ENCODE measurements at places on chromosomes 7 and 10. TPM values are rescaled to one million over a fixed set of nuclear protein-coding genes. Genes with fewer than 3 reads are reported as not detected.
A peak's percentile ranks its signal among the peaks of the same experiment; 100 is the strongest.

GRCh38 chr10:61163403-61163802, 219.4 kb upstream of the RHOBTB1 start:
- no peaks in the 10 kb centered on the region for H3K27me3 ChIP-seq
- no peak overlapping the region for H3K27ac ChIP-seq
- H3K4me1 ChIP-seq: peaks cover 5% of the 10 kb centered on the region

- no peaks in the 10 kb centered on the region for H3K27me3 ChIP-seq
- H3K36me3 ChIP-seq: no peaks in the 10 kb centered on the region
- H3K27ac ChIP-seq: no peak overlapping the region
- no peaks in the 10 kb centered on the region for H3K4me1 ChIP-seq
Measured at GRCh38 chr10:14093730-14094484, 236.8 kb downstream of the FRMD4A start.

DNA sequence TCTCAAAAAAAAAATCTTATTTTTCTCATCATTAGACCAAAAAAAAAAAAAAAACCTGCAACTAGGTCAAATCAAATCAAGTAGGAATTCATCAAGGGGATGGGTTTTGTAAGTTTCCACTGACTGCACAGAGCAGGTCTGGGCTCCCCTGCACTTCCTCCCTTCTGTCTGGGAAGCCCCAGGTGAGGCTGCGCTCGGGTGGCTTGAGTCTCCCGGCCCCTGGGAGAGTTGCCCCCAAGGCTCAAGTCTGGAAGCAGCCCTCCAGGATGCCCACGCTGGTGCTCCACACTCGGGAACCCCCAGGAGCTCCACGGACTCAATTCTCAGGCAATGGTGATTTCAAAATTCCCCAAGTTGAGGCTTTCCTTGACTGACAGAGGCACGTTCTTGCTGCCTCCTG, 41.7 kb upstream of the RBM33 start:
- H3K27me3 ChIP-seq: peaks cover 8% of the 10 kb centered on the region
- H3K27ac ChIP-seq: no peak overlapping the region
- H3K4me3 ChIP-seq: no peak overlapping the region
- DNase-seq: no peak

GRCh38 chr7:104848138-104848990, 165.6 kb upstream of the KMT2E start:
- no peak overlapping the region for H3K4me3 ChIP-seq
- DNase-seq: peak; percentile 34
- no peaks in the 10 kb centered on the region for H3K36me3 ChIP-seq

DNA sequence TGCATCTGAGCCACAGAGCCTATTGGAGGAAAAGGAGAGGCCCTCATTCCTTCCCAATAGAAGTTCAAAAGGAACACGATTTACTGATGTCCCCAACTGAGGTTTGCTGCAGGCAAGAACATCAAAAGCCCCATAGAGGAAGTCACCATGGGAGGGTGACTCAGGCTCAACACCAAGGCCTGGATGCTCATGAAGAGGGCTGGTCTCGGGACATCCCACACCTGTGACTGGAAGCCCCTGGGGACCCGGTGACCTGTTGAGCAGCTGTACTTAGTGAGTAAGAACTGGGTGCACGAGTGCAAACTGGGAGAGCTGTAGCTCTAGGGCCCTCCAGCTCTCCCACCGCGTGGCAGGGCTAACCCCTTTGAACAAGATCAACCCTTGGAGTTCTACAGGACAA, 38.0 kb downstream of the CYTH3 start:
- H3K4me1 ChIP-seq: peaks cover 6% of the 10 kb centered on the region
- no peak overlapping the region for H3K4me3 ChIP-seq
- no peaks in the 10 kb centered on the region for H3K27me3 ChIP-seq
- no peak for DNase-seq

DNA sequence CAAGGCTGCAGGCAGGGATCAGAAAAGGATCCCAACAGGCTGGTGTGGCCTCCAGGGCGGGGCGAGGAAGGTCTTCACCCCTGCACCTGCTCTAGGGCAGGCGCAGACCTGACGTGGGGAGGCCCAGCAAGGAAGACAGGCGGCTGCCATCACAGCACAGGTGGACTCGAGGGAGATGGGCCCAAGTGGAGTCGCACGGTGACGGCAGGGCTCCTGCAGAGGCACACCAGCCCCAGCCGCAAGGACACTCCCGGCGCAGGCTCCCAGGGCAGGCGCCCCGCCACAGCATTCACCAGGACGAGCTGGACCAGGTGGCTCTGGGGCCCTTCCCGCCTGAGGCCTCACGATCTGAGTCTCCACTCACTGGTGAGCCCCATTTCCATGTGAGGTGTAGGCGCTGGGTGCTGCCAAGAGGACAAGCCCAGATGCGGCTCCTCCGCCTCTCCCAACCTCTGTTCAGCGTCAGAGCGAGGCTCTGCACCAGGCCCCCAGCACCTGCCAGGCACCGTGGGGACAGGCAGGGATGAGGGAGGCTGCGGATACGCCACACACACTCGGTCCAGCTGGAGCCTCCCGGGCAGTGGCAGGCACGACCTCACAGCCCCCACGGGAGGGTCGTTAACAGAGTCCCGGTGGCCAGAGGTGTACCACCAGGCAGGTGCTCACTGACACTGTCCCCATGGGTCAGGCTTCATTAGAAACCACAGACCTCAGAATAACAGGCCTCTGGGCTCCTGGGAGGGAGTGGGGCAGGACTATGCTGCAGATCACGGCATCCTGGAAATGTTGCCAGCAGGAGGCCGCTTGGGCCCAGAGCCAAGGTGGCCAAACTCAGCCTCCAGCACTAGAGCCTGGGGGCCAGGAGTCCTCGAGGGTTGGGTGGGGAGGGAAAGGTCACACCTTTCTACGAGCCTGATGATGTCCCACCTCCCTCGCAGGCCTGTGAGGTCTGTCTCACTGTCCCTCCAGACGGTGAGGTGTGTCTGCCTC, 111.6 kb downstream of the MAD1L1 start:
- H3K27ac ChIP-seq: no peak overlapping the region
- no peak overlapping the region for H3K4me3 ChIP-seq
- peaks cover 9% of the 10 kb centered on the region for H3K4me1 ChIP-seq
- H3K27me3 ChIP-seq: no peaks in the 10 kb centered on the region

DNA sequence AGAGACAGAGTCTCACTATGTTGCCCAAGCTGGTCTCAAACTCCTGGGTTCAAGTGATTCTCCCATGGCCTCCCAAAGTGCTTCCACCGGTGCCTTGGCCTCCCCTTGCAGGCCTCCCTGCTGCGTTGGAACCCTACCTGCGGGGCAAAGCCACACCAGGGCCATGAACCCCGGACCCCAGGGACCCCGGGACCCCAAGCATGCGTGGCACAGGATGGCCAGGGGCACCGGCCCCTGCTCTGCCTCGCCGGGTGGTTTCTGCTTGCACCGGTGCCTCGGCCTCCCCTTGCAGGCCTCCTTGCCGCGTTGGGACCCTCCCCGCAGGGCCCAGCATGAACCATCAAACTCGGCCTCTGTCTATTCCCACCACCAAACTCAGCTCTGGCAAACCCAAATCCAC, 301.0 kb upstream of the NPVF start:
- no peaks in the 10 kb centered on the region for H3K27me3 ChIP-seq
- no peak overlapping the region for H3K27ac ChIP-seq
- DNase-seq: no peak
- no peaks in the 10 kb centered on the region for H3K36me3 ChIP-seq
- no peaks in the 10 kb centered on the region for H3K4me1 ChIP-seq

- no peaks in the 10 kb centered on the region for H3K36me3 ChIP-seq
- no peak overlapping the region for H3K4me3 ChIP-seq
- H3K27ac ChIP-seq: no peak overlapping the region
Measured at GRCh38 chr7:45984386-45985295, 63.6 kb upstream of the IGFBP3 start.

DNA sequence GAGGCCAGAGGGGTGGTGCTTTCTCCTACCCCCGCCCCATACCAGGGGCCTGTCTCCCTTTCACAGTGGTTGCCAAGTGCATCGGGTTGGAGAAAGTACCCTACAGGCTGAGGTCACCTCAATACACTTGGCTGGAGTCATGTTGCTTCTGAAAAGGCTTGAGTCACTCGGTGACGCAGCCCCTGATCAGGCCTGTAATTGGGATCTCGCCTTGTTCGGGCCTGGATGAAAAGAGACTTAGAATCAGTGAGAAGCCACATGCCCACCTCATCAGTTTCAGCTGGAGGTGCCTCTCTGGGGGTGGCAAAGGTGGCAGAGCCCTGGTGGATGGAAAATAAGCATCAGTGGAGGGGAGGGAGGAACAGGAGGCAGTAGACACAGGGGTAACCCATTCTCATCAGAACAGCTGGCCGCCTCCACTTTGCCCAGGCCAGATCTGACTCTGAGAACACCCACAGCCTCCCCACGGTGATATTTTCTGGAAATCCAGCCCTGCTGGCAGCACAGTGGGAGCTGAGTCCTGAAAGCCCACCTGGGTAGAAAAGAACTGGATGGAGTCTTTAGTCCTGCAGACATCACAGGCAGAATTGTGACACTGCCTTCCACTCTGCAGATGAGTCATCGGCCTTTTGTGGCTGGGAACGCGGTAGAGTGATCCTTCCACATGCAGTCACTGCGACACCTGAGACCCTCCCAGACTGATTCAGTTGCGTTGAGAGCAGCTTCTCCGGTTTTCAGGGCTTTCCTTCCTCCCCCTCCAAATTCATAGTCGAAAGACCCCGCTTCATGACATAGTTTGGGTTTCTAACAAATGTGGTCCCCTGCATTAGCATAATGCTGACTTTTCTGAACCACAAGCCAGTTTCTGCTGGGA, 108.0 kb downstream of the GRK5 start:
- no peak overlapping the region for H3K4me3 ChIP-seq
- H3K36me3 ChIP-seq: peaks cover 5% of the 10 kb centered on the region
- H3K4me1 ChIP-seq: peaks cover 51% of the 10 kb centered on the region
- no peaks in the 10 kb centered on the region for H3K27me3 ChIP-seq
- DNase-seq: peak; percentile 98
- H3K27ac ChIP-seq: peak overlapping the region; percentile 79

DNA sequence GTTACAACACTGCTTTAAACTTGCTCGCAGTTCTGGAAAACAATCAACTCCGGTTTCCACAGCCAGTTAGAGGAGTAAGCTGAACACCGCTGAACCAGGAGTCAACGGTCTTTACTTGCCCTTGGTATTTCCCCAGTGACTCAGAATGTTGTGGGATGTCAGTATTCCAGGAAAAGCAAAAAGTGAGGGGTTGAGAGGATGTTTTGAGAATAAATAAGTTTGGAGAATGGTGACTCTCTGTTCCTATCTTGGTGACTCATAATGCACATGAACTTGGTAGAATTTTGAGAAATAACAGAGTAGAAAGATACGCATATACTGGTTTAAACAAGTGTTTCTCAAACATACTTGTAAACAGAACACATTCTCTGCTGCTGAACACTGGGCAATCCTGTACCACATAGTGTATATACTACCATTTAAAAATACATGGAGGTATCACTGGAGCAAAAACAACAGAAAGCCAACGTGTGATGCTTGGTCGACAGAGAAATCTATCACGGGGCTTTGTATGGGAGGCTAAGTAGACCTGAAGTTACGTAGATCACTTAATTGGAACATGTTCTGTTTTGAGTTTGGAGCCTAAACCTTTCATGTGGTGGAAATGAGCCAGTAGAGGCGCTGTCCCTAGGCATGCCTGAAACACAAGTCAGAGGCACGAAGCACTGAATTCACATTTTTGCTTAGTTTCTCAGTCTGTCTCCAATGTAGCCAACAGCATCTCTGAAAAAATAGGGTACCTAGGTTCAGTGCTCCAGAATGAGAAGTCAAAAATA, 534.3 kb downstream of the PARD3 start:
- peak; percentile 98 for DNase-seq
- H3K36me3 ChIP-seq: no peaks in the 10 kb centered on the region
- peak overlapping the region; percentile 56 for H3K27ac ChIP-seq
- H3K27me3 ChIP-seq: no peaks in the 10 kb centered on the region
- peaks cover 6% of the 10 kb centered on the region for H3K4me1 ChIP-seq

DNA sequence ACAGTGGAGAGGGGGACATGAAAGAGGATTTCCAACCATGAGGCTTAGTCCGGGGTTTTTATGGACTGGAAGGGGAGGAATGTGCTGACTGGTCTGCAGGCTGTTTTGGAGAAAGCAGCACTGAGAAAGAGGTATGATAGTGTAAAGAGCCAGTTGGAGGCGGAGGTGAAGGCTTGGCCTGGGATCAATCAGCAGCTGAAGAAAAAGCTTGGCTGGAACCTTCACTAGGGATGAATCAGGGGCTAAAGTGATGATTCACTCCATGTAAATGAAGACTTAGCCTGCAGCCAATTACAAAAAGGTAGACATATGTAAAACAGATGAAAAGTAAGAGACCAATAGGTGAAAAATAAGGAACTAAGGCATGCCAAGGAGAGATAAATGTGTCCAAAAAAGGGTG, 1382.6 kb downstream of the GATA3 start:
- H3K36me3 ChIP-seq: no peaks in the 10 kb centered on the region
- no peak overlapping the region for H3K27ac ChIP-seq
- H3K4me1 ChIP-seq: no peaks in the 10 kb centered on the region
- no peaks in the 10 kb centered on the region for H3K27me3 ChIP-seq

DNA sequence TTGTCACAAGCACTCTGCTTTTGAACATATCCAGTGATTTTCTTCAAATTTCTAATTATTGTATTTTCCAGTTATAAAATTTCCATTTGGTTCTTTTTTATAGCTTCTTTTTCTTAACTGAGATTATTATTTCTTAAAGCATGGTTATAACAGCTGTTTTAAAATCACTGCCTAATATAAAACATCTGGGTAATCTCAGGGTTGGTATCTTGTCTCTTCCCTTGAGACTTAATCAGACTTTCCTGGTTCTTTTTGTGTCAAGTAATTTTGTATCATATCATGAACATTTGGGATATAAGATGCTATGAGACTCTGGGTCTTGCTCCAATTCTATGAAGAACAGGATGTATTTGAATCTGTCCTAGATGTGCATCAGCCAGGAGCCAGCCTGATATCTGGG, 93.6 kb downstream of the HIBADH start:
- no peaks in the 10 kb centered on the region for H3K36me3 ChIP-seq
- H3K4me1 ChIP-seq: no peaks in the 10 kb centered on the region
- no peak overlapping the region for H3K4me3 ChIP-seq
- H3K27me3 ChIP-seq: no peaks in the 10 kb centered on the region

DNA sequence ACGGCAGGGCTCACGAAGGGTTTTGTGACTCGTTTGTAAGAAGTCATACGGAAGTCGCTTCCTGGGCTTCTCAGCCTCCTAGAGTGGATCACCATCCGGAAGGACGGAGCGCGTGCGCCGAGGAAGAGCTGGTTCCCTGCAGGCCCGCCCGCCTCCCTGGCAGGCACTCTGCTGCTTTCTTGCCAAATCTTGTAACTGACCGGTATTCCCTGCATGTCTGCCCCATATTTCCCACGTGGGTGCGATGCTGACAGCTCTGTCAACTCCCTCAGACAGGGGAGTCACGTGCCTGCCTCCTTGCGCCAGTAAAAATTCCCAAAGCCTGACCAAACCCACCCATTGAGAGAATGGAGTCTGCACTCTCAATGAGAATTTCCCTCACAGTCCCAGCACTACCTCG, 12.7 kb downstream of the SHH start:
- DNase-seq: no peak
- H3K27ac ChIP-seq: no peak overlapping the region
- peaks cover 7% of the 10 kb centered on the region for H3K4me1 ChIP-seq
- H3K27me3 ChIP-seq: peaks cover 57% of the 10 kb centered on the region

GRCh38 chr7:44157116-44158080, 16.3 kb upstream of the MYL7 start:
- no peak overlapping the region for H3K27ac ChIP-seq
- peaks cover 1% of the 10 kb centered on the region for H3K4me1 ChIP-seq
- no peak overlapping the region for H3K4me3 ChIP-seq
- H3K27me3 ChIP-seq: peaks cover 6% of the 10 kb centered on the region
- H3K36me3 ChIP-seq: no peaks in the 10 kb centered on the region

Gene NCF1
- total RNA-seq: not detected

Gene SORCS1
- total RNA-seq: not detected

Gene INA
- 6.4 TPM for total RNA-seq

Gene OPN1SW
- total RNA-seq: not detected
